ENCODE measurements at places on chromosomes 3 and 15.
A peak's percentile ranks its signal among the peaks of the same experiment; 100 is the strongest.

DNA sequence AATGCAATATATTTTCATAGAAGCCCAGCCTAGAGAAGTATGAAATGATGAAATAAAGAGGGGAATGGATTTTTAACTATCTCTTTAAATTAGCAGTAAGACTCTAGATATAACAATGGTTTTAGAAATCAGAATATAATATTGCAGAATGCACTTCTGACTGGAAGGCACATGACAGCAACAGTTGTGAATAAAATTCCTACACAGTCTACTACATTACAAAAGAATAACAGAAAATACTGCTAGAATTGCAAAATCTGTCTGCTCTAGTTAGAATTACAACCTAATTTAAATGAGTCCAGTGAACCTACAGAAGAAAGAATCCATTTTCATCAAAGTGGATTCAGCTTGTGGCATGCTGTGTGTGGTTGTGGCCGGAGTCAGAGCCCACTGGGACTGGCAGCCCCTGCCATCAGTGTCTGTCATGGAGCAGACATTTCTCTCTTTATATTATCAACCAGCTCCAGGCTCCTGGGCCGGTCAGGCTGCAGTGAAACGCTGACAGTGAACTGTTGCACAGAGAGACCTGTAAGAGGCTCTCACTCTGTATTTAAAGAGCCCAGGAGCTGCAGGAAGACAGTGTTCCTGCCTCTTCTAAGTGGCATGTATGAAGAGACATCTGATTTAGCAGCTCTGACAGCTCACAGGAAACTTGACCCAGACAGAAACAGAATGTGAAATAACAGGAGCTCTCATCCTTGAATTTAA, 1523.8 kb upstream of the CADM2 start:
- DNase-seq = no peak

GRCh38 chr3:177730814-177731213, 533.5 kb upstream of the TBL1XR1 start:
- no peak for DNase-seq

- no peak for DNase-seq
These were observed 12.3 kb downstream of the EIF1B start for GRCh38 chr3:40321818-40322217.

GRCh38 chr3:59538753-59539432, 489.1 kb upstream of the CFAP20DC start:
- no peak for DNase-seq

DNA sequence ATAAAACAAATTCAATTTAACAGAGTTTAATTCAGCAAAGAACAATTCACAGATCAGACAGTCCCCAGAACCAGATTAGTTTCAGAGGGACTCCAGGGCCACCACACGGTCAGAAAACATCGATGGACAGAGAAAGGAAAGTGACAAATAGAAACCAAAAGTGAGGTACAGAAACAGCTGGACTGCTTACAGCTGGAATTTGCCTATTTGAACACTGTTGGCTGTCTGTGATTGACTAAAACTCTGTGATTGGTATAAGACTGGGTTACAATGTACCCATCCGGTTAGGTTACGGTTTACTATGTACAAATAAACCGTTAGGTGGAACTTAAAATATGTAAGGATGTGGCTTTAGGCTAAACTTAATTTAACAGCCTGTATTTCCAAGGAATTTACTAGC, 30.3 kb downstream of the MOBP start:
- no peak for DNase-seq

- DNase-seq = peak; percentile 45
These were observed 221.0 kb upstream of the EOMES start for GRCh38 chr3:27943106-27943505.

- no peak for DNase-seq
These were observed 40.3 kb downstream of the WNT5A start for GRCh38 chr3:55446850-55447249.

DNA sequence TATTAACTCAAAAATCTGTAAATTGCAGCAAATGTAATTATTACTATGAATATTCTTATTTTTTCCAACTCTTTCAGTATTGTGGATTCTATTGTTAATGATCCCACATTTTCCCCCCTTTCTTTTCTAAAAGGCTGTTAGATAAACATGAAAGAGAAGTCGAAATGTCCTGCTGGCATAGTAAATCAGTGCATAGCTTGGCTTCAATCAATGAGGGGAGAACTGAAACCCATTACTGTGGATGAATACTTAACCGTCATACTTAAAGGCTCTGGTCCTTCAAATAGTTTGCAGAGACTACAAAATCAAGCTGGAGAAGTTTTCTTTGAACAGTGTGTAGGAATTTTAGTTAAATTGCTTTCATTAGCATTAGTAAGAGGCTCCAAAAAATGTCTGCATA, 667.9 kb downstream of the CADM2 start:
- DNase-seq = no peak

GRCh38 chr15:83327041-83327440, 42.6 kb upstream of the BNC1 start:
- DNase-seq = no peak

DNA sequence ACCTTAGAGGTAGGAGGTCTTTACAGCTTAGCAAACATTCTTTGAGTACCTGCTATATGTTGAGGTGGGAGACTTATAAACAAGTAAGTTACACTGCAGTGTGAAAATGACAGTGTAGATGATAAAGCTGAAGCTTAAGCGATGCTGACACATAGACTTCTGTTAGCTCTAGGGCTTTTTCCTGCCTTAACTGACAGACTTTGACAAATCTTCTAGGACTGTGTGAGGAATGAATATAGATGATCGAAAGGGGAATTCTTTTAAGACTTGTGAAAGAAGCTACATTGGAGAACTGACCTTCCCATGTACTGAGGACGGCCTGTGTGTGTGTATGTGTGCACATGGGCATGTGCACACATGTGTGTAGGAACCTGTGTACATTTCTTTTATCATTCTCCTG, 22.7 kb downstream of the BOC start:
- DNase-seq = no peak

- no peak for DNase-seq
These were observed 84.0 kb downstream of the TFDP2 start for GRCh38 chr3:142065344-142065743.

DNA sequence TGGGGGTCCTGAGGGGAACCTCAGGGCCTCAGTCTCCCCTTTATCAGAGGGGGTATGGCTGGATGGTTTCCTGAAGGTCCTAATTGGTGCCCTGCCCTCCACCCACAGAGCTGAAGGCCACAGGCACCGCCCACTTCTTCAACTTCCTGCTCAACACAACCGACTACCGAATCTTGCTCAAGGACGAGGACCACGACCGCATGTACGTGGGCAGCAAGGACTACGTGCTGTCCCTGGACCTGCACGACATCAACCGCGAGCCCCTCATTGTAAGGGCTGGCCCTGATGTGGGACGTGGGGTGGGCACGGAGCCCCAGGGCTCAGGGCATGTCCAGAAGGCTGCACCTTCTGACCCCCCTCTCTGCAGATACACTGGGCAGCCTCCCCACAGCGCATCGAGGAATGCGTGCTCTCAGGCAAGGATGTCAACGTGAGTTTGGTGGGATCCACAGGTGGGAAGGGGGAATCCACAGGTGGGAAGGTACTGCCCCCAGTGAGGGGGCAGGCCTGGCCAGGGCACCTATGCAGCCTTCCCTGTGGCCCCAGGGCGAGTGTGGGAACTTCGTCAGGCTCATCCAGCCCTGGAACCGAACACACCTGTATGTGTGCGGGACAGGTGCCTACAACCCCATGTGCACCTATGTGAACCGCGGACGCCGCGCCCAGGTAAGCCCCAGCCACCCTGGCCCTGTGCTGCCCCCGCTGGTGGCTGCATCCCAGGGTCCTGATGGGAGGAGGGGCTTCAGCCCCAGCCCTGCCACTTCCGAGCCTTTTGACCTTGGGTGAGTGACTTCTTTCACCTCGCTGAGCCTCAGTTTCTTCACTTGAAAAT, 17.5 kb upstream of the GNAT1 start:
- no peak for DNase-seq

DNA sequence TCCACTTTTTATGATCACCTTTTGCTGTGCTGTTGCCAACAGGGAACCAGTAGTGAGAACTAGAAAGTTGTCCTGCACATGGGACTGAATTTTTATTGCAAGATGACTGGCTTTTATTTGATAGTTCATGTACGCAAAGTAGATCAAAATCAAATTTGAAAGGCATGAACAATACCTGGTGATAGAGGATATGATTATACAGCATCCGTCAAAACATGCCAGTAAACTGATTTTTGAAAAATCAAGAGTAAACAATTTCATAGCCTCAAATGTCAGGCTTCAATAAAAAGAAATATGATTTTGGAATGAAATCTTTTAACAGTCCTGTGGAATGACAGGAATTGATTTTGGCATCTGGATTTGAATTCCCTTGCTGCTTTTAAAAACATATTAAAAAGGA, 219.6 kb upstream of the LRRN1 start:
- no peak for DNase-seq

- DNase-seq = no peak
These were observed 406.0 kb upstream of the WNT5A start for GRCh38 chr3:55893045-55893664.

GRCh38 chr3:10683106-10683505, 132.9 kb upstream of the SLC6A11 start:
- no peak for DNase-seq

GRCh38 chr3:126442094-126442855, 33.4 kb downstream of the ZXDC start:
- DNase-seq = peak; percentile 22

GRCh38 chr3:72205297-72205826, 420.4 kb upstream of the PROK2 start:
- DNase-seq = no peak

- no peak for DNase-seq
These were observed 1012.7 kb upstream of the CADM2 start for GRCh38 chr3:83946049-83946448.

DNA sequence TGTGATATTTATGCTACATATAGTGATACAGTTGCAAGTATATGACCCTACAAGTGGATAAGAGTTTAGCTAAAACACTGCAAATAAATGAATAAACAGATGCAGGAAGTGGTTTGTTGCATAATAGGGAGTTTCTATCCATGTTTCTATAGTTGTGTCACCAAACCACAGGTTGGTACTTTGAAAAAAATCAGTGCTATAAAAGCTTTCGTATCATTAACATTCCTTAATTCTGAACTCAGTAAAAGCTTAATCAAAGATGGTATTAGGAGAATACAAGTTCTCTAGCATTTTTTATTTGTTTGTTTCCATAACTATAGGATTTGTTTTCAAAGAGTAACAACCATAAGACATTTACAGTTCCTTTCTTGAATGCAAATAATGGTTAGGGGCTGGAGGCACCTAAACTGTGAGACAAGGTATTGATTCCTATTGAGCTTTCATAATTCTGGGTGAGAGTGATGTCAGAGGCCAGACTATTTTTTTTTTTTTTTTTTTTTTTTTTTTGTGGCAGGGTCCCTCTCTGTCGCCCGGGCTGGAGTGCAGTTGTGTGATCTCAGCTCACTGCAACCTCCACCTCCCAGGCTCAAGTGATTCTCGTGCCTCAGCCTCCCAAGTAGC, 29.6 kb downstream of the CPOX start:
- peak; percentile 41 for DNase-seq
